ENCODE measurements at places on chromosomes 12 and 14.
A peak's percentile ranks its signal among the peaks of the same experiment; 100 is the strongest.

GRCh38 chr12:25242981-25243679 is 7.6 kb downstream of the KRAS start:
- no peak for DNase-seq

GRCh38 chr12:123897221-123897620 is 75.4 kb downstream of the CCDC92 start:
- no peak for DNase-seq

DNA sequence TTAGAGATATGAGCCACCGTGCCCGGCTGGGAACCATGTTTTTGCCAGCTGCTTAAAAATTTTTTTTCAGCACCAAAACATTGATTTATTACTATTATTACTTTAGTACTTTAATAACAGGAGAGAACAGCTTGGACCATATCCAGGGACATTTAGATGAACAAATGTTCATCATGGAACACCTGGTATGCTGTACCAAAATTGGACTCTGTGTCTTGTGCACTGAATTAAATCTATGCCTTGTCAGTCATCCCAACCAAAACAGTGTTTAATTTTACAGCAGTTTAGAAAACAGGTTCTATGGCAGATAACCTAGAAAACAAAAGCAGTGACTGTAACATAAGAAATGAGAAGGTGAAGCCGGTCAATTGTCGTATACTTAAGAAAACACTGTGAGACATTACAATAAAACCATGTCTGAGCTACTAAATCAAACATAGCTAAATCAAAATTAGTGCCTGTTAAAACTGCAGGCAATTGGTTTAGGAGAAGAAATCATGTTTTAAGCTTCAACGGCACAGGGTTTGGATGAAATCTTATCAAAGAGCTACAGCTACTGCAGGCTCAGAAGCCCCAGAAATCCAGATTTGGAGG is 58.2 kb upstream of the PYGL start:
- no peak for DNase-seq

- no peak for DNase-seq
Observed at GRCh38 chr12:25929142-25929541, 29.3 kb upstream of the RASSF8 start.

DNA sequence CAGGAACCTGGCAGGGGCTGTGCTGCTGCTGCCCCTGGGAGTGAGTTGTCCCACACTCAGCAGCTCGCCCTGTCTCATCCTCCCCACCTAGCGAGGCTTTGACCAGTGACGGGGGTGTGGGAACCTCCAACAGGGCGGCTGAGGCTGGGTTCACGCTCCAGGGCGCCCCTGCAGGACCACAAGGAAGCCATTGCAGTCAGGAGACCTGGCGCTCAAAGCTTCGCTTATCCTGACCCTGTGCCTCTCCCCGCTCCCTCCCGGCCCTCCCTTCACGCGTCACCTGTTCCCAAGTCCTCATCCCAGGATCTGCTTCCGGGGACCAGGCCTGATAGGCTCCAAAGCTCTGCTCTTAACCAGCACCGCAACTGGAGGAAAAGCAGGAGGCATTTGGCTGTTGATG is 272.0 kb upstream of the SFSWAP start:
- no peak for DNase-seq

DNA sequence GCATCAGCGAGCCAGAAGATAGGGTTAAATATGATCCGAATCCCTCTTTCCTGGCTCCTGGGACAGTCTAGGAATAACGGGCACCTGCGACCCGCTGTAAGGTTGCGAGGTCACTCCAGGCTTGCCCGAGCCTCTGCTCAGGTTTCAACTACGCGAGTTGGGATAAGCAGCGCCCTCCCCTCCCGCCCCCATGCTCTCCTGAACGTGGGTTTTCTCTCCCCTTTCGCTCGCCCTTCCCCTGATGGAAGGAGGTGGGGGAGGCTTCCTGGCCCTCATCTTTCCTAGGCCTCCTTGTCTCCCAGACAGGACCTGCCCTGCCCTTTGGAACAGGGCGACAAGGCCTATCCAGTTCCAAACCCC is 753 bp upstream of the ATP5MC2 start:
- DNase-seq = no peak

- peak; percentile 46 for DNase-seq
Observed at GRCh38 chr14:75418850-75419768, 8.7 kb upstream of the JDP2 start.

DNA sequence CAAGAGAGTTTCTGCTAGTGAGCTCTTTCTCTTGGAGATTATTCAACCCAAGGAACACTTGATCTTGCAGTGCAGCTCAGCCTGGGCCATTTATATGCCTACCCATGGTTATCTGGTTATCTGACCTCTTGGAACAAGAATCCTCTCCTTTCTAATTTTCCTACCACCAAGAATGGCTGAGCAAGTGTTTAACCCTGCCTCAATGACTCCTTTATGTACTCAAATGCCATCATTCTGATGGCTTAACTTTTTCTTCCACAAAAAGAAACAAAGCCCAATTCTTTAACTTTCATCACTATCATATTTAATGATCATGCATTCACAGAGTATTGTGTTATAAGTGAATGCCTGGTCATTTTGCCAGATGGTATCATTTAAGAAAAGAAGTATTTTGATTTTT is 67.8 kb downstream of the TMEM117 start:
- DNase-seq = no peak

DNA sequence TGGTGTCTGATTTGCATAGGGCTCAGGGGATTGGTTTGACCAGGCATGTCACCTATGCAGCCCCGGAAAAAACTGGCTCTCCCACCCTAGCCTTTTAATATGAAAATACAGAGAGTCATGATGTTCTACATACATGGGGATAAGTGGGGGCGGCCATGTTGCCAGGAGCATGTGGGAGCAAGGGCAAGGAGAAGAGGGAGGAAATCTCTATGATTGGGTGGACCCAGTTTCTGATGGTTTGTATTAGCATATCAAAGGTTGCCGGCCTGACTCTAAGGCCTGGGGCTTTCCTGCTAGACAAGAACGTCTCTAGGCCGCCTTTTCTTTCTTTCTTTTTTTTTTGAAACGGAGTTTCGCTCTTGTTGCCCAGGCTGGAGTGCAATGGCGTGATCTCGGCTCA is 123.4 kb upstream of the CPSF6 start:
- no peak for DNase-seq

GRCh38 chr12:22407397-22407796 is 72.9 kb upstream of the ST8SIA1 start:
- DNase-seq = no peak

DNA sequence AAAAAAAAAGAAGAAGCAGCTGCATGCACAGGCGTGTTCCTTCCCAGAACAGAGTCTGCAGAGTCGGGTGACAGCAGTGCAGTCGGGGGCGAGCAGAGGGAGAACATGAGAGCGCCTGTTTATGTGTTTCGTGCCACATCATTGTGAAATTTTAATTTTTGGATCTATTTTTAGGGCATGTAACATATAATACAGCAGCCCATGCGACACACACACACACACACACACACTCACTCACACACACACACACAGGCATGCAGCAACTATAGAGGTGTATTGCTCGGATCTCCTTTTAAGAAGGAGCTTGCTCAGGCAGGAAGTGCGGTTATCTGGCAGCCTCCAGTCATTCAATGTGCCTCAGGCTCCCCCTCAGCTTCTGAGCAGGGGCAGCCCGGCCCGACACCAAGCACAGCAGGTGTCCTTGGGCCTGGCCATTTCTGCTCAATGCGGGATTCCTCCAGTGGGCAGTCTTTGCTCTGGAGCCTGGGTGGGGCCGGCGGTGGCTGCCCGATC is 71.8 kb downstream of the ZNF664 start:
- no peak for DNase-seq

DNA sequence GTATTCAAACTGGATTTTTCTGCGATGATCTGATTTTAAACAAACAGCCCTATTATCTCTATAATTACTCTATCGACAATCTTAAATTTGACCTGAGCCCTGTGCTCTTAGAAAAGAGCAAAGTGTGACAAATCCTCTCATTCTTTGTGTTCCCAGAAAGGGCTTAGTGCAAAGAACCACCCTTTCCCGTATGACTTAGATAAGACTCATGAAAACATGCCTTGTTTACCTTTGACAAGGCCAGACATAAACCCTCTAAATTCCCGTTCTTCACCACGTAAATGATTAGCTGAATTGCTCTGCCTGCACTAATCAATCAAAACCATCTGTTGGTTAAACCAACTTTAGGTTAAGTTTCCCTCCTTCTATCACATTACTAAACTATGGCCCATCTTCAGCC is 285.7 kb upstream of the SEL1L start:
- DNase-seq = no peak

DNA sequence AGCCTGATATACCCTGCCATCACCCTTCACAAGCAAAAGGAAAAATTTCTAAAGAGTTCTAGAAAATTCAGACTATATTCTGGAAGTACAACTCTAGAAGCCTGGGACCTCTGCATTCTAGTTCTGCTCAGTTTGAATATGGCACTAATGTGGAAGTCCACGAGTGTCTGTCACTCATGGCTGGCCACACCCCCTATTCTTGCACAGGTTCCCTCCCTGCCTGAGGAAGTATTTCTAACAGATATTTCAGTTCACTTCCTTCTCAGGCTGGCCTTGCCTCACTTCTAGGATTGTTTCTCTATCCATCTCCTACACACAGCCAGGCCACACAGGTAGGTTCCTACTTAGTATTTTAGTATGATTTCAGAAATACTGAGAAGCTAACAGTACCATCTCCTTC is 67.4 kb downstream of the PHLDA1 start:
- DNase-seq = no peak

DNA sequence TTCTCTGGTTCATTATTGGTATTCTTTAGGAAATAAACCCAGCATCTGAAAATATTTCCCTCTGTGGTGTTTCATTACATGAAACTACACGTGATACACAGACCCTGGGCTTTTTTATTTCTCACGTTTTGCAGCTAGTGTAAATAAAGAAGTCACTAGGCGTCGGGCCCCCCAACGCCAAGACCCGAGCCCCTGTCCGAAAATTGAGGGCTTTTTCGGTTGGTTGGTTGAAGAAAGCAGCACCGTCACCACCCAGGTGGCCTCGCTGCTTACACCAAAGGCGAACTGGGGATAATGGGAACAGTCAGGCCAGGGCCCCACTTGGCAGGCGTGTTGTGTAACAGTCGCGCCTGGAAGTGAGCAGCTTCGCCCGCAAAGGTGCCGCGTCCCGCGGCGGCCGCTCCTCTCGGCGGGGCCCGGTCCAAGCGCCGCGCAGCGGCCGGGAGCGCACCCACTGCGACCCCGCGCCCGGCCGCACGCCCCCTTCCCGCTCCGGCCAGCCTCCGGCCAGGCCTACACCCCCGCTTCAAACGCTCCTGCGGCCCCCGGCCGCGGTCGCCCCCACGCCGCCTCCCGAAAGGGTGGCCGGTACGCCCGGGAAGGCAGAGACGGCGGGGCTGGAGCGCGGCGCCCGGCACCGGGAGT is 1.2 kb downstream of the DUSP16 start:
- DNase-seq = no peak

- no peak for DNase-seq
Observed at GRCh38 chr12:128817111-128818015, 6.4 kb downstream of the SLC15A4 start.

DNA sequence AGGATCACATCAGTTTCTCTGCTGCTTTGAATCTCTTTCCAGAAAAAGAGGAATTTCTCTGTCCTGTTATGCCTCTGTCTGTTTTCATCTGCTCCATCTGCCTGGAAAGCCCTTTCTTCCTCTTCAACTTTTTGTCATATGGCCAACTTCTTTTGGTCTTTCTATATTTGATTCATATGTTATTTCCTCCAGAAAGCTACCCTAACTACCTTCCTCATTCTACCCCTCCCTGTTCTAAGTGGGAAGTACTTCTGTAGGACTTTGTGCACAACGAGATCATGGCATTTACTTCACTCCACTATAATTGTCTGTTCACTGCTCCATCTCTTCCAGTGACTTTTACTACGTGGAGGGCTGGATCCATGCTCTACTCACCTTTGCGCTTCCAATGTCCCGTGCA is 5.9 kb downstream of the CLEC4D start:
- DNase-seq = no peak

DNA sequence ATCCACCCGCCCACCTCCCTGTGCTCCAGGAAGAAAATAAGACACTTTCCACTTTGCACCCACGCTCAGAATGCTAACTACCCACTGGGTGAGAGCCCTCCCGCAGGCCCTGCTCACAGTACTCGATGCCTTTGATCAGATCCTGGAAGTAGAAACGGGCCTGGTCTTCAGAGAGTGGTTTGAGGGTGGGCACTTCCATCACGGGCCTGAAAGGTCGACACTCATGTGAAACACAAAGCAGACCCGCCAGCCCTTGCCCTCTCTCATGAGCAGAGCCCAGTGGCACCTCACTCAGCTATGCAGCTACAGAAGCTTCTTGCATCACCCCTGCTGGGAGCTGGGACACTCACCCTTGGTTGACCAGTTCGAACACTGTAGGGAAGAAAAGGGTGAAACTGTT is 41.1 kb downstream of the CAMKK2 start:
- DNase-seq = no peak

GRCh38 chr14:78083837-78084236 is 86.3 kb upstream of the NRXN3 start:
- DNase-seq = no peak
